ENCODE measurements at places on chromosomes 5 and 9.

DNA sequence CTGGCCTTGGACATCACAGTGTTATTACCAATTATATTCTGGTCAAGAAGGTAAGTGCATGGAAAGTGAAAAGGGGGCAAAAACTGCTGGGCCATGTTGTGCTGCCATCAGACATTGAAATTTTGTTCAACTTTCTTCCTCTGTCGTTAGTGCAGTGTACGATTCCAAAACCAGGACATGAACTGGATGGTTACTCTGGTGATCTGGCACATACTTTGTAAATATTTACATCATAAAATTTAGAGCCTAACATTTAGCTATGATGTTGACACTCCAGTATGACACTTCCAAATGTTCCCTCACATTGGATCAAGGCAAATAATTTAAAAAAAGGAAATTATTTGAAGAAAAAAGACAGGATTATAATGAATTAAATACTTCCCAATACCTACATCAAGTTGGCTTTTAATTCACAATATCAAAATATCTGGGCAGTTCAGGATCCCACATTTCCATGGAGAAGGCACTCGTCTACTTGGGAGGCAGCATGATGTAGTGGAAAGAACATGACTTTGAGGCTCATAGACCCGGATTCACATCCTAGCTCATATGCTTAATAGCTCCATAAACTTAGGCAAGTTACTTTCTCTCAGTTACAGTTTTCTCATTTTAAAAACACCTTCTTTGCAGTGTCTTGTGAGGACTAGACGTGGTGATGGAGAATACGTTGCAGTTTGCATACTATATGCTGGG, 342.5 kb upstream of the MPDZ start:
- DNase-seq = no peak

GRCh38 chr5:118791926-118792734, 196.2 kb downstream of the DTWD2 start:
- peak; percentile 6 for DNase-seq

- no peak for DNase-seq
These were observed 21.7 kb downstream of the ANKRD55 start for GRCh38 chr5:56211298-56211865.

- no peak for DNase-seq
These were observed 422.9 kb downstream of the EBF1 start for GRCh38 chr5:158676642-158677469.

DNA sequence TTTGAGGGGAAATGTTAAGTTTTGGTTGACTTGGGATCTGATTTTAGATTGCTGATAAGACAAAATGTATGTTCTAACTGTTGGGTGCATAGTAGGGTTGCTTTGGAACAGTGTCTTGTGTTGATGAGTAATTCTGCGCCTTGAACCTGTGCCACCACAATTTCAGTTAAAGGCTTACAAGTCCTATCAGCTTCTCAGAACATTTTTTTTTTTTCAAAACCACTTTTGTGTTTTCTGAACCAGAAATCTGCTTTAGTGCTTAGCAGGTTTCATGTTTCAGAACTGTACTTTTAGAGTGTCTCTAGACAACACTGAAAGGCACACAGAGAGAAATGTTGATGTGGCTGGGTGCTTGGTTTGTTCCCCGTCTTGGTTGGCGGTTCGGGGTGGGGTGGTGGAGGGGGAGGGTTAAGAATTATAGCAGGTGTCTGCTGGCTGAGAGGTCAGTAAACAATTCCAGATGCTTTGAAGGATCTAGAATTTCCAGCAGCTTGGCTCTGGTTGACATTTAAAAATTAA, 84.6 kb downstream of the ANKRD55 start:
- DNase-seq = peak; percentile 71

- DNase-seq = no peak
These were observed 21.0 kb downstream of the STOM start for GRCh38 chr9:121349009-121349408.

DNA sequence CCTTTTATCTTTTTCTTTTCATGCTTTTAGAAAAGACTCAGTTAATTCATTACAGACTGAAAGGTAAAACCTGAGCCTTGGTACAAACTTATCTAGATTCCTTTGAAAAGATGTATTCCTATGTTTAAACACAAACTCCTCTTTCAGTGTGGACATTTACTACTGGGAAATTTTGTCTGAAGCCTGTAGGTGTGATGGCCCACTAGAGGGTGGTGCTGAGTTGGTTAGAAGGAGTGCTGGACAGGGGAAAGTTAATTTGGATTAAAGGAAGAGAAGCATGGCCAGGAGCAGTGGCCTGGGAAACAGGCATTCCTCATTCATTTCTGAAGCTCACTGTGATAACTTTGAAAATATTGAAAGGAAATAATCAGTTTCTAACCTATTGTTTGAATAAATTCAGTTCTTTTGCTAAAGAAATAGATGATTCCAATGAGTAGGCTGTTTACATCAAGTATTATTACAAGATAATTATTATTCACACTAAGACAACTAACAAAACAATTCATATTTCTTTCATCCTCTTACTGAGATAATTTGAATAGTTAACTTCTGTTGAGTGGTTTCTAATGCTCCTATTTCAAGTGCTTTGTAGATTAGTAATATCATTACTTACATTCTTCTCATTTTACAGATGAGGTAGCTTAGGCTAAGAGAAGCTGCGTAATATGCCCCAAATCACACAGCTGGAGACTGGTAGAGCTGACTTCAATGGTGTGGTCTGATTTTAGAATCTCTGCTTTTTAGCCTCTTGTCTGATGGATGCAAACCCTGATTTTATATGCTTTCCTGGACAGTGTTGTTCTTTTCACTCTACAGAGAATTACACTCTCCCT, 150.9 kb downstream of the ADGRV1 start:
- DNase-seq = no peak

GRCh38 chr9:36897478-36897877, 136.6 kb downstream of the PAX5 start:
- DNase-seq = no peak

DNA sequence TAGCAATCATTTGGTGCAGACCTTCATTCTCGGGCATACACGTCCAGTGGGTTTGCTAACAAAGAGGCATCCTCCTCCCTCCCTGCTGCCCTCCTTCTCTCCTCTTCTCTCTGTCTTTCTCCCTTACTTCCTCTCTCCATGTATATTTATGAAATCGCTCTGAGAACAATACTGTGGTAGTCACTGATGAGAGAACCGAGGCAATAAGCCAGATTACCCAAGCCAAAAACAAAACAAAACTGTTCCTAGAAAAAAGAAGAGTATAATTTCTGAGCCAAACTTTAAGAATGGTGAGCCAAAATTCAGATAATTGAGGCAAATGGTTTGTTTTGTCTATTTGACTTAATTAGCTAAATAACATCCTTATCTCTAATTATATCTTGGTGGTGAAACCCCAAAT, 15.8 kb upstream of the HMHB1 start:
- DNase-seq = no peak

DNA sequence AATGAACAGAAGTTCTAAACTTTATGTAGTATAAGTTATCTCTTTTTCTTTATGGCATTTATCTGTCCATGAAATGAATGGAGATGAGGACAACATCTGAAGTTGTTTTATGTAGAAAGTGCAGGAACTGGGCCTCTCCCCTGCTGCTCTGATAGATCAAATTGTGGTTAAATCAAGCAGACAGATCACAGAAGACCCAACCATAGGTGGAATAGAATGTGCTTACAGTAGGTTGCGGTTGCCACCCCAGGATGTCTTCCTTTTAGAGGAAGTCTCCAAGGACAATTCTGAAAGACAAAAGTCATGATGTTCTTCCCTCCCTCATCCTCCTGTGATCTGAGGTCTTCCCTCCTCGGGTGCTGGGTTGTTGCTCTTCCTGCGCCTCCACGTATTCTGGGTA, 12.9 kb downstream of the RASGRF2 start:
- DNase-seq = peak; percentile 30

DNA sequence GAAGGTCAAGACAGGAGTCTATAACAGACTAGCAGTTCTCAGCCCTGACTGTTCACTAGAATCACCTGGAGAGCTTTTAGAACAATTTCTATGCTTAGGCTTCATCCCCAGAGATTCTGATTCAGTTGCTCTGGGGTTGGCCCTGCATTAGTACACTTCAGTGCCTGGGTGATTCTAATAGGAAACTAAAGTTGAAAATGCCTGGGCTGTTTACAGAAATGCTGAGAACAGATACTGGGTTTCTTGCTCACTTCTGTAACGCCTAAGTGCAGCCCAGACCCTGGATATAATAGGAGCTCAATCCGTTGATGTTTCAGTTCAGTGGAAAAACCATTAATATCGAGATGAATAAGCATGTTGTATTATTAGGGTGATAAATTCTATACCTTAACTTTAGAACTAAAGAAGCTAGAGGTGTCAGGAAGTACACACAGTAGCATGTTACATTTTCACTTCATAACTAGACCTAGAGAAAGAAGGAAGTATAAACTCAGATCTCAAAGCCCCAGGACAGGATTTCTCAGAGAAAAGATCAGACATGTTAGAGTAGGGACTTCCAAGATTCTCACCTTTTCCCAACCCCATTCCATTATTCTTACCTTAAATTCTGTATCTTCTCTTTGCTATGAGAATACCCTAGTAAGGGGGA, 20.4 kb downstream of the HAVCR2 start:
- no peak for DNase-seq

- no peak for DNase-seq
These were observed 25.4 kb downstream of the NREP start for GRCh38 chr5:111731638-111732037.

GRCh38 chr9:112285056-112285455, 48.4 kb downstream of the PTBP3 start:
- DNase-seq = no peak

GRCh38 chr9:38065369-38066075, 3.5 kb downstream of the SHB start:
- DNase-seq = no peak

GRCh38 chr5:116456036-116456435, 118.6 kb downstream of the SEMA6A start:
- DNase-seq = no peak

DNA sequence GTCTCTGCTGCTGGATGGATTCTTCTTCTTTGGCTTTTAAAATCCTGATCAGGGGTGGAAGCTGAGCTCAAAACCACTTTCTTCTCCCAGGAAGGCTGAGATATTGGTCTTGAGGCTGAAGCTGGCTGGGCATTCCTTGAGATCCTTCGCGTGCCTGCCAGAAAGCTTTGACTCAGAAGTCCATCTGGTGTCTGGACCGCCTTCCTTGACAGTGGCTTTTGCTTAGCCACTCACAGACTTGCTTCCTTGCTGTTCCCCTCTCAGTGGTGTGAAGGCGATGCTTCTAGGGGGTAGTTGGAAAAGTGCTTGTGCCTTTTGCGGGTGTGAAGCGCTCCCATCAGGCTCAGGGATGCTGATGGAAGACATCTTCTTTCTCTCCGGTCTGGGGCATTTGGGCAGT, 45.9 kb downstream of the RGS3 start:
- no peak for DNase-seq

GRCh38 chr5:16082053-16082452, 97.5 kb downstream of the MARCHF11 start:
- DNase-seq = no peak

DNA sequence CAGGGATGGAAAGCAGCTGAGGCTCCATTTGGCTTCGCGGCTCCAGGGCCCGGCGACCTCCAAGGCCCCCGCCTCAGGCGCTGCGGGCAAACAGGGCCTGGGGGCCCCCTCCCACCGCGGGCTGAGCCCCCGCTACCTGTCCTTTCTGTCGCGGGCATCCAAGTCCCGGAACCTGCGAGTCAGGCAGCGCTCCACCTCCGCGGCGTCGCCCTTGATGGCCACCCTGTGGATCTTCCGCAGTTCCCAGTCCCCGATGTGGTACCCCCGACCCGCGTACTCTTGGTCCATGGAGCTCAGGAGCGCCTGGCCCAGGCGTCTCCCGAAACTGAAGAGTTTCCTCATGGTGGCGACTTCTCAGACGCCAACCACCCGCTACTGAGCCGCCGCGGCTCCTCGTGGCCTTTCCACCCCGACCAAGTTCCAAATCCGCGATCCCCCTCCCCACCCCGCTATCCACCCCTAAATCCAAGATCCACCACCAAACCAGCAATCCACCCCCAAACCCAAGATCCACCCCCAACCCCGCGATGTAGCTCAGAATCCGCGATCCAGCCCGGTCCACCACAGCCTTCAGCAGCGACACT, 86.5 kb upstream of the CCDC180 start:
- no peak for DNase-seq

GRCh38 chr5:12848709-12849108, 944.5 kb upstream of the CTNND2 start:
- DNase-seq = no peak

GRCh38 chr5:121913418-121913817, 48.4 kb upstream of the SRFBP1 start:
- DNase-seq = no peak

GRCh38 chr9:126428534-126429175, 102.0 kb downstream of the MVB12B start:
- no peak for DNase-seq

GRCh38 chr9:38015906-38016305, 53.1 kb downstream of the SHB start:
- no peak for DNase-seq

GRCh38 chr5:84287951-84288350, 96.7 kb downstream of the EDIL3 start:
- DNase-seq = no peak

- no peak for DNase-seq
These were observed 3.3 kb upstream of the FOXB2 start for GRCh38 chr9:77016121-77016525.

DNA sequence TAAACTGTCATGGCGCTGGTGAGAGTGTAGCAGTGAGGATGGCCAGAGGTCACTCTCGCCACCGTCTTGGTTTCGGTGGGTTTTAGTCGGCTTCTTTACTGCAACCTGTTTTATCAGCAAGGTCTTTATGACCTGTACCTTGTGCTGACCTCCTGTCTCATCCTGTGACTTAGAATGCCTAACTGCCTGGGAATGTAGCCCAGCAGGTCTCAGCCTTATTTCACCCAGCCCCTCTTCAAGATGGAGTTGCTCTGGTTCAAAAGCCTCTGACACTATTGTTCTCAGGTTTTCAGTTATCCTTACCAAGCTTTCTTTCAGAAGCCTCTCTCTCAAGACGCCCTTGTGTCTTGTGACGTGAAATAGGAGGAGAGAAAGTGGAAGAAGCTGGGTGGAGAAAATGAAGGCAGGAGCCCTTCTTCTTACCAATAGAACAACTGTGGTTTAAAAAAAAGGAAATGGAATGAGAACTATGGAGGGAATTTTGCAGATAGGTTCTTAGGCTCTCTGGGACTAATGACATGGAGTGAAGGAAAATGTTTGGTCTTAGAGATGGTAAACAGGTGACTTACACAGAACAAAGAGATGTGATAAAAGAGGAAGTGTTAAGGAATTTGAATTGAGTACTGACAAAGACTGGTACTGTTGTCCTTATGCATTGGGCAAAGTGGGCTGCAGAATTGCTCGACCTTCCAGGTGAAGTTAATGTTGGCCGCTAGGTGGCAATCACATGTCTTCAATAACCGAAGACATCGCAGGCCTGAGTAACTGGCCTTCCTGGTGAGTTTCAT, 133.3 kb upstream of the RAI14 start:
- peak; percentile 54 for DNase-seq

GRCh38 chr5:75668977-75669689, 48.1 kb downstream of the POC5 start:
- DNase-seq = peak; percentile 43

- DNase-seq = no peak
These were observed 208.4 kb downstream of the PDE4D start for GRCh38 chr5:59685191-59685530.

- DNase-seq = no peak
These were observed 5.7 kb downstream of the WDR41 start for GRCh38 chr5:77486344-77486962.

- DNase-seq = no peak
These were observed 31.6 kb downstream of the ADRA1B start for GRCh38 chr5:159947708-159948358.

GRCh38 chr5:138724470-138725146, 28.6 kb upstream of the CTNNA1 start:
- DNase-seq = no peak

Data from CD4-positive, alpha-beta T cell treated with Interleukin-6 at 100 ng/mL for 8 hours (primary cell).